ENCODE measurements at places on chromosomes 12 and 14.
A peak's percentile ranks its signal among the peaks of the same experiment; 100 is the strongest.

DNA sequence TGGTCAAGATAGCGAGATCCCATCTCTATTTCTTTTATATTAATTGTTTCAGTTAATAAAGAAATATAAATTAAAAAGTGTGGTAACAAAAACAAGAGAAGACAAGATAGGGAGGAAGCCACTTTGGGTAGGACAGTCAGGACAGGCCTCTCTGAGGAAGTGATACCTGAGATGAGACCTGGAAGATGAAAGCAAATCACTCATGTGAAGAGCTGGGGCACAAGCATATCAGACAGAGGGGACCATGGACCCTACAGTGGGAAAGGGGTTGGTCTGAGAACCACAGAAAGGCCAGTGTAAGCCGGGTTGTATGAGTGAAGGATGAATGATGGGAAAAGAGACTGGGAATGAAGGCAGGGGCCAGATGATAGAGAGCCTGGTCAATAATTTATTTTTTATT is 1.8 kb upstream of the MED6 start:
- DNase-seq: no peak

DNA sequence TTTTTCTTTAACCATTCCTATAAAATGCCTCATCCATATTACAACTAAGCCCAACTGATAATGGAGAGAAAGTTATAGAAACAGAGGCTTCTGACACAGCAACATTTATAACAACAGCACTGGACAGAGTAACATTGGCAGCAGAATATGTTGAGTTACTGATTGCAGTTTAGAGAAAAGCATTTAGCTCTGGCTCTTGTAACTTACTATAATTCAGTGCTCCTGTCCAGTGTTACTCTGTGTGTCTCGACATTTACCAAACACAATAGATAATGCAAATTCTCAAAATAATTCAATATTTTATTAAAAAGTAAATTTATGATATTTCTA is 356.1 kb downstream of the CEP128 start:
- DNase-seq: no peak

DNA sequence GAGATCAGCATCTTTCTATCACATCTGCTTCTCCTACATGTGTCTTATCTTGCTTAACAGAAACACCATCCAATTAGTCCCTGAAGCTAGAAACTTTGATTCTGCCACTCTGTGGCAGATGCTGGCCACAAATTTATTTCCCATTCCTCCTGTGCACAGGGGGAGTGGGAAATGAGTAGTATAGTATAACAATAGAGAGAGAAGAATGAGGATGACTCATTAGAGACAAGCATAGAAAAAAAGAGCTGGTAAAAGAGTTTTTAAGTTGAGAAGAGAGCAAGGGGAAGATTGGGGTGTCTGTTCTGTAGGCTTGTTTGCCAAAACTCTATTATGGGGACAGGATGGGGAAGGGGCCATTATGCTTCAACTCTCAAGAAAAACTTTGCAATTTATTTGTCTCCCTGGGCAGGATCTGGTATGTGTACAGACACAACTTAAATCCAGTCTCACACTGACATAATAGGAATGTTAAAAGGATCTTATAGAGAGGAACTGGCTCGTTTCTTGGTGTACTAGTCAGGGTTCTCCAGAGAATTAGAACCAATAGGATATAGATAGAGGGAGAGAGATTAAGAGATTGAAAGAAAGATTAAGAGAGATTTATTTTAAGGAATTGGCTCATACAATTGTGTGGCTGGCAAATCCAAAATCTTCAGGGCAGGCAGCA is 142.6 kb upstream of the CPSF6 start:
- no peak for DNase-seq

GRCh38 chr12:110813285-110813684 is 33.5 kb upstream of the CCDC63 start:
- no peak for DNase-seq

- DNase-seq: peak; percentile 75
Observed at GRCh38 chr14:49972823-49973222, 79.9 kb downstream of the ARF6 start.

- DNase-seq: no peak
Observed at GRCh38 chr14:55760789-55761566, 181.0 kb downstream of the KTN1 start.

DNA sequence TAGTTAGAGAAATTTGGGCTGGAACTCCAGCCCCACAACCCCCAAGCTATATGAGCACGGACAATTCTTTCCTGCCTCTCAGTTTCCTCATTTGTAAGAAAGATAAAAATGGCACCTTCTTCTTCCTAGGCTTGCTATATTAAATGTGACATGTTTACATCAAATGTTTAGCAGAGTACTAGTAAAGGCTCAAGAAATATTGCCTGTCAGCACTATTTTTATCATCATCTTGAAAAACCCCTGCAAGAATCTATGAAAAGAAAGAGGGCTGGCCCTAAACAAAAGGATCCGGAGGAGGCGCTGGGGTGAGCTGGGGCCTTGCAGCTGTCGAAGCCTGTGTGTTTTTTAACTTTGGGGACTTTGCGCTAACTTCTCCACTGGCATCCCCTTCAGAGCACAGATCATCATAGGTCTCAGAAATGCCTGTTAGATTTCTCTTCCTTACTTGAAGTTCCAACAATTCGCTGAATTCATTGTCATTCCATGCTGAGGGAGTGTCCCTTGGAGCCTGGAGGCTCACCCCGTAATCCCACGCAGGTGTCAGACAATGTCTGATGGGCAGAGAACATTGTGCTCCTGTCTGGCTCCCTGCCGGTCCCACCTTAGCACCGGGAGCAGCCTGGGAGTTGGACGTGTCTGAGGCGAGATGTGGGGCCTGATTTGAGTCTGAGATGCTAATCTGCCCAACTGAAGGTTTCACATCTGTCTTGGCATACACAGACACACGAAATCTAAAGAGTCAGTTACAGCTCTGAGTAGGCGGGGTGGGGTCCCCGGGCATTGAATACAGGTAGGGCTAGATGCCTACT is 206.8 kb downstream of the NUAK1 start:
- DNase-seq: no peak

DNA sequence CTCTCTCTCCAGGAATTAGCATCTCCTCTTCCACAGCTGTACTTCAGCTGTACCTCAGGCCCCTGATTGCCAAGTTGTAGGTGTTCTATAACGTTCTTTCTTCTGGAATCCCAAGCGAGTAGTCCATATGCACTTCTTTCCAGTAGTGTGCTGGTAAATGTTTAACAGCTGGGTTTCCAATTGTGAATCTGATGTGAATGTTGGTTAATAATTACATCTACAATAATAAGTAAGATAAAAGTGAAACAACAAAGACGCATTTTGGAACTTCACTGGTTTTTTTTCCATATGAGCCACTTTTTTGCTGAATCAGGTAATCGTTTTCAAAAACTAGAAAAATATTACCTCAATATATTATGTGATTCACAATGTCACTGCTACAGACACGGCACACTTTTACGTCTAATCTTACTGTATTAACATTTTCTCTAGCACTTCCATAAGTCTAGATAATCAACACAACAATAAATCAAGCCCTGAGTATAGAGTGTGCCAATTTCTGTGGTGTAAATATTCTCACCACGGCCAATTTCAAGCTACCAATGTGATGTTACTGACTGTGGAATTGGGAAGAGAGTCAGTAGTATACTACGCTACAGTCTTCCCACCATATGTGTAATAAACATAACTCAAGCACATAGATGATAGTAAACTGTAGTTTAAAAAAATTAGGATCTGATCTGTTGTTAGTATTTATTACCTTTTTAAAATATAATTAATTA is 113.0 kb downstream of the ZFP36L1 start:
- DNase-seq: no peak

DNA sequence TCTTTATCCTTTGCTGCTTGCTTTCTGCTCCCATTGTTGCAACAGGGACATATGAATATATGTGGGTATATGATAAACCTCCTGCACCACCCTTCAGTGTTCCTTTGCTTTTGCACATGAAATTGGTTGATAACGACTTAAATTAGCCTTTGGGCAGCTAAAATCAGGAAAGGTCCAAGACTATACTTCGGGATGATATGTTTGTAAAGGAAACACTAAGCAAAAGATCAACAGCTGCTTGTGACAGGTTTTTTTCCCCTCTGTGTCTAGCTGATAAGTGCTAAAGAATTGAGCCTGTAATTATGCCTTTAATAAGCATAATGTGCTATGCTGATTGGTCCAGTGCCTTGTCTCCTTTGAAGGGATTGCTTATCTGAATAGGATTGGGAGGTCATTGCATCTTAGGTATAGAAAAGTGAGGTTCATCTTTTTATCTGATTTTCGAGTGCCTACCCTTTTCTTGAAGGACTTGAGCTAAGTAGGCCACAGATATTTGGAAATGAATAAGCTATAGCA is 59.4 kb downstream of the PPHLN1 start:
- DNase-seq: no peak

DNA sequence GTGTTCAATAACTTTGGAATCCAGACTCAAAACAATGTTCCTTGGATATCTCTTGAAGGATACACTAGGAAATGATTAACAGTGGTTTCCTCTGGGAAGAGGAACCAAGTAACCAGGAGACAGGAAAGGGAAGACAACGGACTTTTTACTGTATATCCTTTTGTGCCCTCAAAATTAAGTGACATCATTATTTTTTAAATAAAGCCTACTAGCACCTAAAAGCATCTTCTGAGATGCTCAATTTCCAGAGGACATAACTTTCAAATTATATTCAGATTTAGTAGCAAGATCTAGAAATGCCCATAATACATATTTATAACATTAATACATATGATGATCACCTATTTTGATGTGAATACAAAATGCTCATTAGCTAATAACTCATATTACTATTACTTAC is 6.5 kb downstream of the HECTD1 start:
- no peak for DNase-seq

DNA sequence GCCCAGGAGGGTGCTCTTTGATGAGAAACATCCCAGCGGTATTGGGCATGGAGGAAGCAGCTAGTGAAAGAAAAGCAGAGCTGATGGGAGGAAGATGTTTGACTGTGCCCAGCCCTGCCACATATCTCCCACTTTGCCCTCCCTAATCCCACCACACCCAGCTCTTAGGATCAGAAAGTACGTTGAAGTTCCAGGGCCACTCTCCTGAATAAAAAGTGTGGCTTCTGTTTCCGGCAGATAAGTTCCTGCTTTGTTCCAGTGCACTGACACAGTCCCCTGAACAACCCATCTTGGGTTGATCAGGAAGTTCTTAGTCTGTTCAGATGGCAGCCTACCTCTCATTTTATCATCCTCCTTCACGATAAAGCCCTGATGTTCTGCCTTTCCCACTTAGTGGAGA is 16.5 kb downstream of the TPCN1 start:
- DNase-seq: no peak

DNA sequence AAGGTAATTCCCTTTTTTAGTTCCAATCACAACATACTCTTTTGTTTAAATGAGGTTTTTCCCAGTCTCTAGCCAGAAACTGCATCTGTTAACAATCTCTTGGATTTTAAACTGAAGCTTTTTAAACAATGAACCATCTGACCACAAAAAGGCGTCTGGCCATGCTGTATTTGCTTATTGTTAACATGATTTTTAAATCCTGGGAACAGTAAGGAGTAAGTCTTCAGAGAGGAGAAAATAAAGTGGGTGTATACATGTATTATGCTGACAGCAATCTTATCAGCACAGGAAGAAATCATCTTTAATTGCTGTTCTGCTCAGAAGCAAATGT is 106.2 kb downstream of the DAAM1 start:
- no peak for DNase-seq

- no peak for DNase-seq
Observed at GRCh38 chr12:58576916-58577315, 343.4 kb downstream of the LRIG3 start.

DNA sequence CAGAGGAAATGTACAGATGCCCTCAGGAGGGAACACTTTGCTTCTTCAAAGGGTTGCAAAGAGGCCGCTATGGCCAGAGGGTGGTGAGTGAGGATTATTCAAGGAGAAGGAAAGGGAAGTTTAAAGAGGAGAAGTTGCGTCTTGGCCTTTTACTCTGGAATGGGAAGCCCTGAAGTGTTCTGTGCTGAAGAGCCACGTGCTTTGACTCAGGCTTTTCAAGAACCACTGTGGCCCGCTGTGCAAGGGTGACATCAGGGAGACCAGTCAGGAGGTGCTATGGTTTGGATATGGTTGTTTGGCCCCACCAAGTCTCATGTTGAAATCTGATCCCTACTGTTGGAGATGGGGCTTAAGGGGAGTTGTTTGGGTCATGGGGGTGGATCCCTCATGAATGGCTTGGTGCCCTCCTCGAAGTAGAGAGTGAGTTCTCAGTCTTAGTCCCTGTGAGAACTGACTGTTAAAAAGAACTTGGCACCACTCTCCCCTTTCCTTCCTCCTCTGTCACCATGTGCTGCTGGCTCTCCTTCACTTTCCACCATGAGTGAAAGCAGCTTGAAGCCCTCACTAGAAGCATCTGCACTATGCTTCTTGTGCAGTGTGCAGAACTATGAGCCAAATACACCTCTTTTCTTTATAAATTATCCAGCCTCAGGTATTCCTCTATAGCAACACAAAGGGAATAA is 66.1 kb upstream of the DUSP6 start:
- DNase-seq: no peak

GRCh38 chr12:16588812-16589211 is 17.1 kb downstream of the LMO3 start:
- DNase-seq: no peak

- DNase-seq: no peak
Observed at GRCh38 chr14:35085441-35085840, 36.3 kb downstream of the PPP2R3C start.

DNA sequence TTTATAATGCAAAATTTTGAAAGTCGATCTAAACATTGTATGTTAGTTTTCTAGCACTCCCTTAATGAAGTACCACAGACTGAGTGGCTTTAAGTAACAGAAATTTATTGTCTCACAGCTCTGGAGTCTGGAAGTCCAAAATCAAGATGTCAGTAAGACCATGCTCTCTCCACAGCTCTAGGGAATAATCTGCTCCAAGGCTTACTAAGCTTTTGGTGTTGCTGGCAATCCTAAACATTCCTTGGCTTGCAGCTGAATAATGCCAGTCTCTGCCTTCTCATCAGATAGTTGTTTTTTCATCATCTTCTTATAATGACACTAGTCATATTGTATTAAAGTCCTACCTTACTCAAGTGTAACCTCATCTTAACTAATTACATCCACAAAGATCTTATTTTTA is 102.2 kb downstream of the RASSF9 start:
- DNase-seq: no peak

GRCh38 chr12:58804749-58805148 is 115.6 kb downstream of the LRIG3 start:
- DNase-seq: no peak

GRCh38 chr14:83908419-83908818 is 1621.5 kb upstream of the FLRT2 start:
- no peak for DNase-seq

DNA sequence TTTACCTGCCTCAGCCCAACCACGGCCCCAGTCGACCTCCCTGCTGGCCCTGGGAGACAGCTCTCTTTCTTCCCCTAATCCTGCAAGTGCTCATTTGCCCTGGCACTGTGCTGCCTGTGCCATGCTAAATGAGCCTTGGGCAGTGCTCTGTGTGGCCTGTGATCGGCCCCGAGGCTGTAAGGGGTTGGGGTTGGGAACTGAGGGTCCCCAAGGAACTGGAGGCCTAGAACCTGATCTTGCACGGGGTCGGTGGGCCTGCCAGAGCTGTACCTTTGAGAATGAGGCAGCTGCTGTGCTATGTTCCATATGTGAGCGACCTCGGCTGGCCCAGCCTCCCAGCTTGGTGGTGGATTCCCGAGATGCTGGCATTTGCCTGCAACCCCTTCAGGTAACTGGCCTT is 2.8 kb downstream of the RNF31 start:
- DNase-seq: no peak

GRCh38 chr12:10190558-10191388 is 11.9 kb downstream of the TMEM52B start:
- peak; percentile 65 for DNase-seq

GRCh38 chr12:68815232-68815927 is 7.4 kb downstream of the MDM2 start:
- DNase-seq: no peak

- no peak for DNase-seq
Observed at GRCh38 chr14:104240434-104241157, 102.2 kb downstream of the KIF26A start.

All from CD4-positive, alpha-beta T cell treated with Interleukin-4 for 4 hours (primary cell).